Right cardiac atrium (tissue), 5 donors: ENCODE measurements at places on chromosomes 5 and 9.

DNA sequence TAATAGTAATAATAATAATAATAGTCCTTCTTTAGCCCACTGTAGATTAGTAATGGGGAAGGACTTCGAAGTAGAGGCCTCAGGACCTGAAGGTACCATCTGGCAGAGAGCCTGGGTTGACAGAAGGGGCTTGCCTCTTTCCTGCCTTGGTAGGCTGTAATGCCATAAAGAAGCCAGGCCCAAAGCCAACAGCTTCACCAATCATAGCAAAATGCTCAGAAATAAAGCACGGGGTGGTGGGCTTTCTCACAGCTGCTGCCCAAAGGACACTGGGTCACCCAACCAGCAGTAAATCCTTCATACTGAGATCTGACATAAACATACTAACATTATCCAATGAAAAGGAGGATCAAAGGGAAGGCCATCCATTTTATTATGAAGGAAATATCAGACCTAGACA, 70.7 kb downstream of the SUSD1 start:
- no peak for DNase-seq

- DNase-seq: no peak
These were observed 3.7 kb downstream of the ANGPTL2 start for GRCh38 chr9:127118597-127119319.

DNA sequence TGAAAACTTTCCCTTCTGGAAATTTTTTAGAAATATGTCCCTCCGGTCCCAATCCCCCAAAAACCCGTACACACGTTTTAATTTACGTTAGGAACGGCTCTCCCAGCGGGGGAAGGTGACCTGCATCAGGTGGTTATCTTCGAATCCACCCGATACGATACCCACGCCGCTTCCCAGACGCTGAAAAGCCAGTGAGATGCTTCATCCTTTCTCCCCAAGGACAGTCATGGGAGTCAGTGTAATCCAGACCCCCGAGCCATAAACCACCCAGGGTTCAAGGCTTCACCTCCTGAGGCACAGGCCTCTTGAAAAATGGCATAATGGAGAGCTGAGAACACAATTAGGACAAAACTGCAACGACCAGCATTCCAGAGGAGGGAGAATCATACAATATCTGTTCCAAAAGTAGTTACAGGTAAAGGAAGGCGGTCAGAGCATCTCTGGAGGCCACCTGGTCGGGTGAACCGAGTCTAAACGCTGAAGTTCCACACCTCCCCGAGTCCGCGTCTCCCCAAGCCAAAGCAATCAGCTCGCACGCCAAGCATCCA, 857 bp downstream of the FAM169A start:
- no peak for DNase-seq

DNA sequence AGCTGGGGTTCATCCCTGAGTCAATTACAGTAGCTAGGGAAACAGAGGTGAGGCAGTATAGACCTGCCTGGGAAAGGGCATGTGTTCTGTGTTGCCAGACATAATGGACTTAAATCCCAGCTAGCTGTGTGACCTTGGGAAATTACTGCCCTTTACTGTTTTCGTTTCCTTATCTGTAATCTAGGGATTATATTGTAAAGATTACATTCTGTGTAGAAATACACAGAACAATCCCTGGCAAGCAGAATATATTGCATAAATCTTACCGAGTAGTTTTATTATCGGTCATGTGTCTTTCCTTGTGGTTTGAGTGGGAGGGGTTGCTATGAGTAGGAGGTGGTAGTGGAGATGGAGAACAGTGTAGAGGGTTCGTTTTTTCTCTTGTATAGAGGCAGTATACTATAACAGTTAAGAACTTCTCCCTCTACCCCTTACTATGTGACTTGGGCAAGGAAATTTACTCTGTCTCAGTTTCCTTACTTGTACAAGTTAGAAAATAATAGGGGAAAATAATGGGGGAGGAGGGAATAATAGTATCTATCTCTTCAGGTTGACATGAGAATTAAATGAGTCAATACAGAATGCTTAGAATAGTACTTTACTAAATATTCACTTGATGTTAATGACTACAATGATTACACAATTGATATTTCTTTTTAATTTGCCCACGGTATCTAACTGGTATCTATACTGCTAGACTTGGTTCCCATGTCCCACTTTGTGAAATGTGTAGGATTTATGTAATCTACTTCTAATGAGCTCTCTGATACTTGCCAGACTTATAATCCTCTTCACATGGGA, 7.1 kb upstream of the DMXL1 start:
- no peak for DNase-seq

DNA sequence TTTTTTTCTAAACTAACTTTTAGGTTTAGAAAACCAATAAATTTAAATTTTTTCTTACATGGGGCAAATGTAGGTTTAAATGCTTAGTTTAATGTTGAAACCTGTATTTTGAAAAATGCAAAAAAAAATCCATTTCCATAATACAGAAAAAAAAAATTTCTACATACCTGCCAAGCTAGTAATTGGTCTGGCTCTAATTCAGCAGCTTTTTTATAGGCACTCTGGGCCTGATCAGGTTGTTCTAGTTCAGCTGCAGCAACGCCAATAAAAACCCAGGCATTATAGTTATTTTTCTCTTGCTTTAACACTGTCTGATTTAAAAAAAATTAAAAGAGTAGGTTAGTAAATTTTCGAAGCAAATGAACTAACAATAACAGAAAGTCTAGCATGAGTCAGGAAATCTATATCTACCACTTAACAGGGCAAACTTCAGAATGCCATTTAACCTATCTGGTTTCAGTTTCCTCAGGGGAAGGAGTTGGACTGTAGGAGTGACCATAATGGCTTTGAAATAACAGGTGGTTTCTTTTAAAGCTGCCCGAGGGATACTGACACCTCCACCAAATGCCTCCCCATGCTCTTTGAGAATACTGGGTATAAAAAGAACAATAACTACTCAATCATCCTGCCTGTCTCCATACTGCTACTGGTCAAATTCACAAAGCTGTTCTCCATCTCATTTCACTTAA, 11.6 kb downstream of the SKIC3 start:
- DNase-seq: no peak

DNA sequence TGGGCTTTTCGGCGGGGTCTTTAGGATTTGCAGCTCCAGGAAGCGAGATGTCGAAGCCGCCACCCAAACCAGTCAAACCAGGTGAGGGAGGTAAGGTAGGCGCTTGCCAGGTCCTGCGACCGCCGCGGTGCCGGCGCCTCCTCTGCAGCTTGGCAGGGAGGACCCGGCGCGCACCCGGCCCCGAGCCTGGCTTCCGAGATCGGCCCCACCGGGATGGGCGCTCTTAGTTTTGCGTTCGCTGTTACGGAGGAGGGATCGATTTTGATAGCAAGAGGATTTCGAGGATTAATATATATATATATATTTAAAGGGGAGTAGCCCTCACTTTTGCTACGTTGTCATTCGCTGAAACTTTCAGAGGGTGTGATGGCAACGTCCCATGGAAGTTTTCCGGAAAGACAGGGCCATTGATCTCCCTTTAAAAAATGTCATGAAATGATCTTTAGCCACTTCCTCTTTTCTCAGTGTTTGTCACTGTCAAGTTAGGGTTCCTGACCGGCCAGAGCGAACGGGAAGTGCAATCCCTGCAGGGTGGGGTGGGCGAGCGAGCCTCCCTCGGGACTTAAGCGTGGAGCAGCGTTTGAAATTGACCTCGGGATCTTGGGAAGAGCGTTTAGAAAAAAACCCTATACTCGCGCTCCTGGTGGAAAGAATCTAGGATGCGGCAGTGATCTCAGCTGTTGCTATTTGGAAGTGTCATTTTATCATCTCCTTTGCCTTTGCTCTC, 495 bp downstream of the OSTF1 start:
- DNase-seq: peak; percentile 84

DNA sequence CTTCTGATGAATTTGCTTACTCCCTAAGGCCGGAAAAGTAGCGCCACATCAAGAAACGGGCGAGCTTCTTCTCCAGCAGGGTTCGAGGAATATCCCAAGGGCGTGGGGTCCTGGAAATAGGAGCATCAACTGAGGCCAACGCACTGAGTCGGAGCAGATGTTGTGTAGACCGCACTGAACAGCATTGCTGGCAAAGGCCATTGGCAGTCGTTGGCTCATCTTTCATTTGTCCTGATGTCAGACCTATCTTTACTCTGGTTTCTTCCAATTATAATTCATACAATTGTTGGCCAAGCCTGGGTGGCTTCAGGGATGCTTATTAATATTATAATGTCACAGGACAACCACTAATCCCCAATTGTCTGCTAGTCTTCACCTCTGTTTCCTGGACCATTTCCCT, 26.5 kb downstream of the ZBTB34 start:
- DNase-seq: no peak

- no peak for DNase-seq
These were observed 131.6 kb downstream of the PRDM6 start for GRCh38 chr5:123220621-123221146.

- DNase-seq: no peak
These were observed 41.6 kb downstream of the LPAR1 start for GRCh38 chr9:110996436-110997220.

- no peak for DNase-seq
These were observed 41.4 kb upstream of the DNAH5 start for GRCh38 chr5:13985731-13986418.

DNA sequence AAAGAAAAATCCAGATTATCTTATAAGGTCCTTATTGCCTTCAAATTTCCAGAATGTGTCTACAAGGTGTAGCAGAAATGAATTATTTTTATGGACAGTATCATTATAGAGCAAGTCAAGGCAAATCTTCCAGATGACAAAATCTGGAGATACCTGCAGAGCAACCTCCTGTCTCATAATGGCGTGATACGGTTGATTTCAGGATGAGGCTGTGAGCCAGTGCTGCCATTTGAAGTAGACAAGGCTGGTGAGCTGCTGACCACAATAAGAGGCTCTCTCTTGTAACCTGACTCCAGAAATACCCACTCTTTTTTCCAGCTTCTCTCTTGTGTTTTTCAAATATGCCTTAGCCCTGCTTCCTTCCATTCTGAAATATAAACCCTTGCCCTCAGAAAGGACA, 108.2 kb downstream of the HTR1A start:
- no peak for DNase-seq

GRCh38 chr5:110333384-110333783, 393.1 kb downstream of the TMEM232 start:
- no peak for DNase-seq

GRCh38 chr5:77935506-77936364, 159.6 kb upstream of the TBCA start:
- DNase-seq: no peak

GRCh38 chr5:135993880-135994636, 34.7 kb upstream of the TGFBI start:
- DNase-seq: no peak

DNA sequence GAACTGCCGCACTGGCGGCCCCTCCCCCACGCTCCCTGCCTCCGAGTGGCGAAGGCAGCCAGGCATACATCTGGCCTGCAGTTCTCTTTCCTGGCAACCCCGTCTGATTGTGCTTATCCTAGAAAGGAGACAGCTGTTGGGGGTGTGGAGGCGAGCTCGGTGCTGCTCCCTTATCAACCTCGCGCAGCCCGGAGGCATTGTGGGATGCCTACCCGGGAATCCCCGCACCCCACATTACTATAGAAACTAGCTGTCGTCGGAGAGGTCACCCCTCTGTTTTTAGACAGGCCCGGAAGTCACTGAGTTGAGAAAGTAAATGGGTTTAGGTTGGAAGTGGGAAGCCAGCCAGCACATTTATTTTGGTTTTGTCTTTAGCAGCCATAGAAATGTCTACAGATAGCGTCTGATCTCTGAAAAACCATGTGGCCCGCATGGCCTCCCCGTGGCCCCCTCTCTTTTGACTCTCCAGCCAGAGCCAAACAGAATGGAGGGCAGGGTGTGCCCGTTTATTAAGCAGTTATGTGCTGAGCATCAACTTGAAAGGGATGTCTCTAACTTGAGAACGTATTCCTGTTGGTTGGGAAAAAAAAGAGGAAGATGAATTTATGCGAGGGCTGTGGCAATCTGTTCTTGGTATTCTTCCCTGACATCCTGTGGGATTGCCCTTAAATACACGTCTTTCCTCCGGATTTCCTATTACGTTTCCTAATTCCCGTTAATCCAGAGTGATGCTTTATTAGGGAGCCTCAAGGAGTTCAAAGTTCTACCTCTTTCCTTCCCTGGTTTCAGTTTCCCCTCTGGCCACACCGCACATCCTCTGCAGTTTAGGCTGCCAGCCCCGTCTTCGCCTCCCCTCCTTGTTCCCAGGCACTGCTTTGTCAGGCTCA, 3.9 kb downstream of the STC2 start:
- peak; percentile 98 for DNase-seq
